GM03348 (cell line): ENCODE measurements at places on chromosomes 12 and 14.

GRCh38 chr14:58395562-58395811 lies 243 bp upstream of the TOMM20L start:
- no peak for DNase-seq

- no peak for DNase-seq
Measured at GRCh38 chr12:78331753-78332152, 501.1 kb downstream of the NAV3 start.

- peak; percentile 41 for DNase-seq
Measured at GRCh38 chr12:122004633-122005071, 17.0 kb upstream of the BCL7A start.

DNA sequence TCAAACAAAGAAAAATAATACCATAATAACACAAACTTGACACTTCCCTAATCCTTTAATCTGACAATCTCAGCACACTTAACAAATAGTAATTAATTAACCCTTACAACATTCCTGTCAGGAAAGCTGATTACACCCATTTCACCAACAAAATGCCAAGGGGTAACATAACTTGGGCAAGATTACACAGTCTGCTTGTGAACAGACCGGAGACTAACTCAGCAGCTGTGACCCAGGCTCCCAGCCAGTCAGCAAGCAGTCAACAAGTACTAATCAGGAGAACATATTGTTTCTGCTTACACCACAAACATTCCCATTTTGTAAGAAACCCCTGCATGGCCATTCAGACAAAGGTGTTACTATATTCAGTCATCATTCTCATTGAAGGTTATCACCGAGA lies 592.5 kb upstream of the FLRT2 start:
- DNase-seq = no peak

GRCh38 chr14:99910337-99911309 lies 117.4 kb downstream of the EML1 start:
- DNase-seq = peak; percentile 85

GRCh38 chr12:49044660-49045059 lies 15.9 kb downstream of the KMT2D start:
- DNase-seq = no peak

DNA sequence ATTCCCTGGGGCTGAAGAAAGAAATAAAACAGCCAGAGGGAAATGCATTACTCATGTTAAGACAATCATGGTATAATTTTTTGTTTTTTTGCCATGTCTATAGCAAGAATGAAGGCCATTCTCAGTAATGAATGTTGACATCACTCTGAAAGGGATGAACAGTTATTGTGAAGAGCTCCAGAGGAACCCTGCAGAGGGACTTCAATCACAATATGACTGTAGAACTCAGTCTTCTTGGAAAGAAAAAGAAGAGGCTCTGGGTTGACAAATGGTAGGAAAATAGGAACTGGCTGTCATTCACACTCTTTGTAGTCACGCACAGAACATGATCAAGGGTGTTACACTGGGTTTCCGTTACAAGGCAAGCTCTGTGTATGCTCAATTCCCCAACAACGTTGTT lies 73.8 kb upstream of the DACT1 start:
- no peak for DNase-seq

- no peak for DNase-seq
Measured at GRCh38 chr14:75837151-75837787, 144.5 kb downstream of the TGFB3 start.

DNA sequence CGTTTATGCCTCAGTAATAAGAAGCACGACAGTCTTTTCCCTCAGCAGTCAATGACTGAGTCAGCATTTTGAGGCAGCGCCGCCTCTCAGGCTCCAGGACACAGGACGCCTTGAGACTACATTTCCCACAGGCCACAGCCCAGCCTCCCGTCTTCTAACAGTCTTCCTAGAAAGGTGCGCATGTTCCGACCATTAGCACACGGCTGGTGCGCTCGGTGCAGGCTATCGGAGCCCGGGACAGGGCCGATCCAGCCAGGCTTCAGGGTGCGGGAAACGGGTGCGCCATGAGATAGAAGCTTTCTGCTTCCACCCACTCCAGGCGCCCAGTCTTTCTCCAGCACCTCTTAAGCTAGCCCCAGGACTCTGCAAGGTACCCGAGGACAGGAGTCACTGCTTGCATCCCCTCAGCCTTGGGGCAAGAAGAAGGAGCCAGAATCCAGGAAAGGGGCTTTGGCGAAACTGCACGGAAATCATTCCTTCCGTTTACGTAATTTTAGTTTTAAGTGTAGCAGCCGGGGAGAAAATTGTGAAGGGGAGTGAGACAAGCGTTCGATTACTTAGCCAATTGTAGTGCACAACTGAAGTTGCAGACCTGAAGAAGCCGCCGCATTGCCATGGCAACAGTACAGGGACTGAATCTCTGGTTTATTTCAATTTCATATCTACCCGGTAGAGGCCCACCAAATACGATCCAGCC lies 54.0 kb downstream of the ZNF641 start:
- DNase-seq = peak; percentile 78

- no peak for DNase-seq
Measured at GRCh38 chr12:73798523-73798922, 739.1 kb upstream of the ATXN7L3B start.

- peak; percentile 99 for DNase-seq
Measured at GRCh38 chr12:48157018-48157888, at the start of gene ASB8. TSS of gene ASB8 (minus strand) at chr12:48157515. CDS start at chr12:48153496, 4,019 bp downstream.

DNA sequence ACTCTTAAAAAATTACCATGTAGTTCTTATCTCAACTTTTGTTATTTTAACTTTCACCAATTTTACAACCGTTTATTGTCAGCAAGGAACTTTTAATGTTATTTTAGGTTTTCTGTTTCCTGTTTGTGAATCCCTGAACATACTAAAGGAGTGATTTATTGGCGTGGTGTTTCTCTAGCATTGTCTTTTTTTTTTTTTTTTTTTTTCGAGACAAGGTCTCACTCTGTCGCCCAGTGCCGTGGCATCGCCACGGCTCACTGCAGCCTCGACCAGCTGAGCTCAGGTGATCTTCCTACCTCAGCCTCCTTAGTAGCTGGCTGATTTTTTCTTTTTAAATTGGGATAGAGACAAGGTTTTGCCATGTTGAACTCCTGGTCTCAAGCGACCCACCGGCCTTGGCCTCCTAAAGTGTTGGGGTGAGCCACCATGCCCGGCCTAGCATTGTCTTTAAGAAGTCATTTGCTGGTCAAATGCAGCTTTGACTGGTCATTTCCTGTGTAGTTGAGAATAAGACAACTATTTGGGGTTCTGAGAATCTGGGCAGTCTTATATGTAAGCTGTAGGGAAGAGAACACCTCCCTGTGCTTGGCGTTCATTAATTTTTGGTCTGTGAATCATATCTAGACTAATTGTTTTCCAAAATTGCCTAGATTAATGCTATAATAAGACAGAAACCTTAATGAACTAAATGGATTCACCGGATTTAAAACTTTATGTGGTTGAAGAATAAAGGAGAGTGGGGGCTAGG lies 2.1 kb downstream of the WASHC4 start:
- DNase-seq = no peak

DNA sequence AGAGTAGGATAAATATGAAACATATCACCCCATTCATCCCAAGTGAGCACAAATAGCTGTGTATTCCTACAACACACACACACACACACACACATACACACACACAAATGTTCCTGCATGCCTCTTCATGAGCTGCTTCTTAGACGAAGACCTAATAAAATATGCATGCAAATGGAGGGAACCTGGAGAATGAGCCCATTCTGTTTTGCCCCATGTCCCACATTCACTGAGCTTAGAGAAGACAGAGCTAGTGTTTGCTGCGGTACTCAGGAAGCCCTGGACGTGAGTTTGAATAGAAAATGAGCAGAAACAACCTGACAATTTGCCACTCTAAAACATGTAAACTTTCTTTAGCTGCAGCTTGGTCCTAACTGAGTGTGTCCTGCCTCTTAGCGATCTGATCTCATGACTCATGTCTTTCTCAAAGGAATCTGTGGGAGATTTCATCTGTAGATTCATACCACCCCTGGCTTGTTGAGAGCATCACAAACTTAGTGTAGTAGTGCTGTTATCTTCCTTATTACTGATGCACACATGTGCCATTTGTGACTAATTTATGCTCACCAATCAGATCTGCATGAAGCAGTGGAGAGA lies 86.8 kb downstream of the ITPR2 start:
- DNase-seq = peak; percentile 80

DNA sequence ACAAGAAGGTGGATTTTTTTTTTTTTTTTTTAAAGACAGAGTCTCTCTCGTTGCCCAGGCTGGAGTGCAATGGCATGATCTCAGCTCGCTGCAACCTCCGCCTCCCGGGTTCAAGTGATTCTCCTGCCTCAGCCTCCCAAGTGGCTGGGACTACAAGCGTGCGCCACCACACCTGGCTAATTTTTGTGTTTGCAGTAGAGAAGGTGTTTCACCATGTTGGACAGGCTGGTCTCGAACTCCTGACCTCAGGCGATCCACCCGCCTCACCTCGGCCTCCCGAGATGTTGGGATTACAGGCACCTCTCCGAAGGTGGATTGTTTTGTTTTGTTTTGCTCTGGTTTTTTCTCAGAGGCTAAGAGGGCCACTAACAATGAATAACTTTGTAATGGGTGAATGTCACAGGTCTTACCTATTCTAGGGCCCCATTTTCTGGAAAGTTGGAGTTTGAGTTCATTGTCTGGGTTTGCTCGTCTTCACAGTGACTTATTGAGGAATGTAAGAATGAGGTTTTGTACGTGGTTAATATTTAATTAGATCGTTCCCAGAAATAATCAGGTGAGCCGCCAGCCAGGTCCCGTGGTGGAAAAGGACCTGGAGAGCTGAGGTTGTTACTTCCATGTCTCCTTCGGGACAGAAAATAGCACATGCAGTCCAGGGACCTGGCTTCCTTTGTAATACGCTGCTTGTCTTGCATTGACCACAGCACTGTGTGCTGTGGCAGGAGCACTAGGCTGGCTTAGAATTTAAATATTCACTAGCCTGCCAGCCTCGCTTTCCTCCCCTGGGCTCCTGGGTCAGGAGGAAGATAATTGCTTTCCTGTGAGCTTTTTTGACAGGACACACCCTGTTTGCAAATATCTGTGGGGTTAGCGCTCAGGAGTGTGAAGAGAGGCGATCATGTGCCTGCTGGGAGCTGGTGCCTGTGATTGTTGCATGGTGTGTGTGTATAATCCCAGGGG lies 2.3 kb downstream of the HIP1R start:
- no peak for DNase-seq

DNA sequence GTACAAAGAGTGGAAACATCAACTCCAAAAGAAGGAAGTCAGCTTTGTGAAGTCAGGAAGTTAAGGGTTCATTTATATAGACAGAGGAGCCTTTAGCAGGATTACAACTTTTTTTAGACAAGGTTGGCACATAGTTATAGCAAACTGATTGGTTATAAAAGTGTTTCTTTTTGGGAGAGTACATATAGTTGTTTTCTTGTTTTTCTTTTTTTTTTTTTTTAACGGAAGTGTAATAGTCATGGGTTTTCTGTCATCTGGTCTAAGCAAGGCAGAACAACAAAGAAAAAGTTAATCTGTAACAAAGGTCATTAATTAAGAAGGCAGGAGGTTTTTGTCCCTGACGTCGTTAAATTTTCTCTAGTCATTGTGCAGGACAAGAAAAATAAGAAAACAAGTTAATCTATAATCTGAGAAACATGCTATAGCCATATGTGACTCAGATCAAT lies 13.0 kb upstream of the MFAP5 start:
- DNase-seq = no peak

GRCh38 chr12:95179011-95179410 lies 38.3 kb downstream of the FGD6 start:
- no peak for DNase-seq

GRCh38 chr12:51082561-51083125 lies 753 bp downstream of the CSRNP2 start:
- DNase-seq = no peak
